ENCODE measurements at places on chromosomes 4 and X. TPM values are rescaled to one million over a fixed set of nuclear protein-coding genes. Genes with fewer than 3 reads are reported as not detected.

DNA sequence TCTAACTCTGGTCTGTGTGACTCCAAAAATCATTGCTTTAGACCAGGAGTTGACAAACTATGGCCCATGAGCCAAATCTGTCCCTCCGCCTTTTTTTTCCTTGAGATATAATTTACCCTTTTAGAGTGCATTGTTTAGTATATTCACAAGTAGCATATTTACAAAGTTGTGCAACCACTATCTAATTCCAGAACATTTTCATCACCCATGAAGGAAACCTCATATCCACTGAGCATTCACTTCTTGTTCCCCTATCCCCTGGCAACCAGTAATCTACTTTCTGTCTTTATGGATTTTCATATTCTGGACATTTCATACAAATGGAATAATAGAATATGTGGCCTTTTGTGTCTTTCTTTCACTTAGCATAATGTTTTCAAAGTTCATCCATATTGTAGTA lies 67.4 kb upstream of the CITED1 start:
- DNase-seq: no peak

- no peak for DNase-seq
Measured at GRCh38 chr4:40419231-40419912, 84.2 kb downstream of the CHRNA9 start.

- DNase-seq: peak; percentile 2
Measured at GRCh38 chr4:83013902-83014301, 3.3 kb upstream of the LIN54 start.

DNA sequence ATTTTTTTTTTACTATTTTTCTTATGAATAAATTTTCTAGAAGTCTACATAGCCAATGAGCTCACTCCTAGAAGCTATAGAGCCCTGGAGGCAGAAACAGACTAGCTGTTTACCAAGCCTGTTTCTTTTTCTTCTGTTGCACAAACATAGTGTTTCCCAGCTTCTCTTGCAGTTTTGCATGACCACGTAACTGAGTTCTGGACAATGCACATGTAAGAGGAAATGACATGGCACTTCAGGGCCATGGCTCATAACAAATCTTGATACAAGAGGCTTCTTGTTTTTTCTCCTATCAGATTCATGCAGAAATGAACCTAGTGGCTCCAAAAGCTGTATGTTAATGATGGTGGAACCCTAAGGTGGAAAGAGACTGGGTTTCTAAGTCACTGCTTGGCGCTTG lies 127.4 kb downstream of the ZNF330 start:
- DNase-seq: peak; percentile 16

GRCh38 chrX:41655631-41656030 lies 33.1 kb upstream of the GPR34 start:
- DNase-seq: peak; percentile 68

GRCh38 chrX:39820938-39821708 lies 276.6 kb downstream of the BCOR start:
- DNase-seq: no peak

DNA sequence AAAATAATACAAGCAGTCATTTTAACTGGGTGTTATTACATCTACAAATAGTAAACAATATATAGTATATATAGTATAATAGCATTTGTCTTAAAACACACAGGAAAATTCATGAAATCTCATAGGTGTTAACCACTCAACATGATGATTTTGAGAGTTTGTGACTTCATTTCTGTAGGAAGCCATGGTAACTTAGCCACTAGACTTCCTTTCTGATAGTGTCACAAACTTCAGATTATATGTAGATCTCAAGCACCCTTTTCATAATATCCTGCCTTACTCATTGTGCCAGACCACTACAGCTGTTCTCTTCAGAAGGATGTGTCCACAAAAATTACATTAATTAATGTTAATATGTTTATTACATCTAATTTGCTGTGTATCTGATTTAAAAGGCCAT lies 1250.6 kb downstream of the ADGRL3 start:
- DNase-seq: no peak

DNA sequence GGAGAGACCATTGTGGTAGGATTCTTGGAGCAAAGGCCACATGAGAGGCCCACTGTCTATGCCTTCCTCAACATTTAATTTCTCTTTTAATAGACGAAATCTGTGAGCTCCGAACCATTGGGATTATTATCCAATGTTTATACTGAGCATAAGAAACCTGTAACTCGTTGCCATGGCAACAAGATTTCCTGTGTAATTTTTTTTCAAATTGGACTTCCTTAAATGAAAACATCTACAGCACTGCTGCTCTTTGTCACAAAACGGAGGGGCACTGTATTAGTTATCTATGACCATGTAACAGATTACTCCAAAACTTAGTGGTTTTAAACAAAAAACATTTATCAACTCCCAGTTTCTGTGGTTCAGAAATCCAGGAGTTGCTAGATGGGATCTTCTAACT lies 38.7 kb downstream of the PPP1R2C start:
- no peak for DNase-seq

DNA sequence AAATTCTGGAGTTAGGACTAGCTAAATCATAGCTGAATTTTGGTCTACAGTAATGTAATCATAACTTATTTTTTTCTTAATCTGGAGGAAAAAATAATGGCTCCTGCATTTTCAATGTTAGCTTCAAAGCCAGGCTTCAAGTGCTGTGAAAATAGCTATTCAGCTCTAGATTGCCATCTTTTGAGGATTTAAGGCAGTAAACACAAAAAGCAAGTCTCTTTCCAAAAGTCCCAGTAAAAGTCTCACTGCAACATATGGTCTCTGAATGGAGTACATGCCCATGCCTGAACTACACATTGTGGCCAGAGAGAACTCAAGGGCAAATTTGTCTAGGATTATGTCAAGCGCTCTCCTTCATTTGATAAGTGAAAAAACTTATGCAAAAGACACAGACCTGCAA lies 720.9 kb downstream of the FSTL5 start:
- no peak for DNase-seq

DNA sequence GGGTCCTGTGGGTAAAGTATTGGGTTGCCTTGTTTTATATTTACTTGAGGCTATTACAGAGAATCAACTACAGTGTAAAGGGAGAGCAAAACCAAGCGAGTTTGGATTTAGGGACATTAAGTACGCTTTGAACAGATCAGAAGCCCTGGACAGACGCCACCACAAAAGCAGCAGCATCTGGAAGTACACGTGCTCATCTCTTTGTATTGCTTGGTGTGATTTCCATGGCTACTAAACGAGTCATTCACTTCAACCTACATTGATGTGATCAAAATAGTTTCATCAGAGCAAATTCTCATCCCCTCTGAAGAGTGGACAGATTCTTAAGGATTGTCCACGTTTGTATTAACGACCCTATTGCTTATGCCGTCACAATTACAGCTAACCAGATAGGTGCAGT lies 85.1 kb downstream of the SORBS2 start:
- DNase-seq: no peak

DNA sequence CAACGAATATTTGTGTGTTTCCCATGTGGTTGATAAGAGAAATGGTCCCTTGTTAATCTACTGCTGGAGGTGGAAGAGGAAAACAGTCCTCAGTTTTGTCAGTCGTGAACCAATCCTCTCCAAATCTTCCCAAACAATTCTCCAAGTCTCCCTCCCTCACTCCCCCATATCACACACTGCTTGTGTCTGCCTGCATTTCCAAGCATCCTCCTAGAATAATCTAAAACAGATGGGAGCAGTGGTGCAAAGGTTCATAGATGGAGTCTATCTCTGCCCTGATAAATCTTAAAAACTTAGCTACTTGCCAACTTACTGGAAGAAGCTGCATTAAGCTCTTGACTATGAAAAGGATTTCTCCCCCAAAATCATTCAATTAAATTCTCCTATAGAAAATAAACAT lies 43.7 kb upstream of the SH3KBP1 start:
- no peak for DNase-seq

GRCh38 chrX:149950681-149951080 lies 12.4 kb upstream of the EOLA2 start:
- peak; percentile 19 for DNase-seq

- peak; percentile 11 for DNase-seq
Measured at GRCh38 chrX:133335027-133335426, 80.3 kb downstream of the GPC4 start.

DNA sequence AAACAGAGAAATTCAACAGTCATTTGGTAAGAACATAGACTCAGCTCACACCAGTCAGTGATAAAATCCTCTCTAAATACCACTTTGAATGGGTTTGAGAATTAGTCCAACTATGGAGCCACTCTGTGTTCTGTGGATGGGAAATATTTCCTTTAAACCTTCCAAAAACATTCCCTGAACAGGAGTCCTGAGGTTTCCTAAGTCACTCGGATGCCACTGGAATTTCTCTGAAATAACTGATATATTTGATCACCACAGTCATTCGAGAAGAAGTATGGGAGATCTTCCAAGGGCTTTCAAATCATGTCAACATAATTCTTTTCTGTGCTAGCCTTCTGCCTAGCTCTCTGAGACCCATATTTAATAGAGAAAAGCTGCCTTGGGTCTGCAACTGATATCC lies 958.6 kb downstream of the STIM2 start:
- no peak for DNase-seq

GRCh38 chrX:118420462-118420861 lies 74.6 kb downstream of the WDR44 start:
- peak; percentile 27 for DNase-seq

- DNase-seq: no peak
Measured at GRCh38 chr4:79399076-79399475, 9.0 kb downstream of the GK2 start.

Gene NIPAL1
- 16.4 TPM for total RNA-seq

Gene ACE2
- total RNA-seq: 0.17 TPM

Gene SUPT20HL1
- total RNA-seq: not detected

Data from mammary epithelial cell (primary cell).